Motor neuron (in vitro differentiated cells): ENCODE measurements at places on chromosomes 1 and 21. TPM values are rescaled to one million over a fixed set of nuclear protein-coding genes. Genes with fewer than 3 reads are reported as not detected.

Gene ZBTB8B
- 2.4 TPM in 2 replicates for total RNA-seq

Gene LCE1B
- 0.41 TPM in 1 of 2 replicates, not detected in the other for total RNA-seq

Gene SPRR1B
- total RNA-seq: not detected in 2 replicates

Gene LCE1F
- total RNA-seq: not detected in 2 replicates

Gene UFC1
- 84.6 and 94.7 TPM in 2 replicates for total RNA-seq

Gene IGSF9
- total RNA-seq: 10.1 and 10.3 TPM in 2 replicates

DNA sequence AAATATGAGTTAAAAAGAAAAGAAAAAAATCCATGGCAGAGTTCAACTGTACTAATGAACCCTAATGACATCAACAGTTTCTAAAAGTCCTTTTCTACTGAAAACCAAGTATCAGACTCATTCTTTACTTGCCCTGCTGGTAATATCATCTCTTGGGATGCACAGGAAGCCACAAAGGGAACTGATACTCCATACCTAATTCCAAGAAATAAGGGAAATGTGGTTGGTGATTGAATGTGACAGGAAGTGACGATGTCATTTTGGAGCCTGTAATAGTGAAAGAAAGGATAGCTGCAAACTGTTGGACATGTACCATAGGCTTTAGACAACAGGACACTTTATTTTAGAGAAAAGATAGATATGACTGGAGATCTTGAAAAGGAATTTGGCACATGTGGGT lies 98.7 kb upstream of the VAV3 start:
- ATAC-seq: no peak

DNA sequence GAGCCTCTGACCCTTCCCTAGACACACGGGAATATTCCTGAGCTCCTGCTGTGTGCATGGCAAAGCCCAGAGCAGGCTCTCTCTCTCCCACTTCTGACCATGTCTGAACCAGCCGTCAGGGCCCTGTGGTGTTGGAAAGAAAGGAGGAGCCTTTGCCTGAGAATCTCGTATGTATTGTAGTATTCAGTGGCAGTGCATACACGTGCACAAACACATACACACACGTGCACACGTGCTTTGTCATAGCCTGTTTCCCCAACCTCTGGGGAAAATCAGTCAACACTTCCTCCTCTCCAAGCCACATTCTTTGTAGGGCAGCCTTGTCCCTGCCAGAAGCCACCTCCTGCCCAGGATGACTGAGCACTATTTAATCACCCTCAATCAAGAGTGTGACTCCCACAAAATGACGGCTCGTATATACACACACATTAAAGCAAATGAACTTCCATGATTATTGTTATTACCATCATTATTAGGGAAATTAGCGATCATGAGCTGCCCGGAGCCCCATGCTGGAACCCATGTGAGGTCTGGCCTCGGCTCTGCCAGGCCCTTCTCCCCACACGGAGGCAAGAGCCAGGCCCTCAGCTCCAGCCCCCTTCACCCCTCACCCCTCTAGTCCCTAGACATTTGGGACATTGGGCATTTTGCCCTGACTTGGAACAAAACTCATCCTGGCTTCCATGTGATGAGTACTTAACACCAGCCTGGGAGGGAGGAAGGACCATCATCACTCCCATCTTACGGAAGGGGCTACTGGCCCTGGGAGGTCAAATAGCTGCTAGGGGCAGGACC lies 331.9 kb downstream of the NPHP4 start:
- peak; percentile 91 for ATAC-seq

- ATAC-seq: no peak
Measured at GRCh38 chr1:85935234-85935633, 221.3 kb downstream of the COL24A1 start.

DNA sequence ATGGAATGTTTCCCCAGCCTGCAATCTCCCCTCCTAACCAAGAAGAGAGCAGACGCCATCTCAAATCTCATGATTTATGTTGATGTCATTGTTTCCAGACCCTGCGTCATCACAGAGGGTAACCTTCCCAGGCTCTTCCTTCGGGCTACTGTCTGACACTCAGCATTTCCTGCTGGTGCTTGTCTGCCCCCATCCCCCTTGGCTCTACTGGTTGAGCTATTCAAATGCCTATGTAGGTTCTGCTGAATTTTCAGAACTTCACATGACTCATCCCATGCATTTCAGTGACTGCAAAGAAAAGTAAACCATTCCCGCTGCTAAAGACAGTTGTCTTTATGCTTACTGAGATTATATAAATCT lies 24.8 kb upstream of the ITPKB start:
- peak; percentile 100 for ATAC-seq

- no peak for ATAC-seq
Measured at GRCh38 chr1:180230416-180230790, 339 bp downstream of the LHX4 start.

GRCh38 chr1:14926818-14927575 lies 226.6 kb upstream of the TMEM51 start:
- ATAC-seq: no peak

- ATAC-seq: no peak
Measured at GRCh38 chr1:114154963-114155322, 1.3 kb upstream of the SYT6 start.

DNA sequence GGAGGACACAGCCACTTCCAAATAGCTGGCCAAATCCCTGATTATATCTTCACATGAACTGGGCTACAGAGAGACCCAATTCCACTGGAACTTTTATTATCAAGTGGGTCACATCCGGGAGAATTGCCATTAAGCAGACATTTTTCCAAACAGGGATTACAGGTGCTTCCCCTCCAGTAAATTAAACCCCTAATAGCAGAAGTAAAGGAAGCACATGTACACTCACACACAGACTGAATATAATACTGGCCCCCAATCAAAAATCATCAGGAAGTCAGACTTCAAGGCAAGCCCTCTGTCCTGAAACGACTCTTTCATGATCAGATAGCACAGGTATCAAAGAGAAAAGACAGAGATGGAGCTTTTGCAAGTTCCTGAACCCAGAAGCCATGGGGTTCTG lies 118.6 kb upstream of the PPP2R5A start:
- no peak for ATAC-seq

DNA sequence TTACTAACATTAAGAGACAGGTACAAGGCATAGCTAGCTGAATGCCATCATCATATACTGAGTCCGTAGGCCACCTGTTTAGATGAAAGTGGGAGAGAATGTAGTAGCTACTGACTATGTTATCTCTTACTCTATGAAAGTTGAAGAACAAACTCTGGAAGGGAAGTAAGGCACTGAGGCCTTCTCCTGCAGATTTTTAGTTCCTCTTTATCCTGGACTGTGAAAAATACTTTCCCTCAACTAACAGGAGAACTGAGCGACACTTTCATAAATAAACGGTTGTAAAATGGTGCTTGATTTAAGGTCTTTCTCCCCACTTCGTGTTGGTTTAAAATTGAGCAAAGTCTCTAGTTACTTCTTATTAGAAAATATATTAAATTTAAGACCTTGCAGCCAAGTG lies 101.9 kb downstream of the FNBP1L start:
- ATAC-seq: no peak

GRCh38 chr1:233639611-233640010 lies 25.7 kb downstream of the KCNK1 start:
- no peak for ATAC-seq

GRCh38 chr1:44613941-44614340 lies 60.3 kb downstream of the TMEM53 start:
- ATAC-seq: no peak

DNA sequence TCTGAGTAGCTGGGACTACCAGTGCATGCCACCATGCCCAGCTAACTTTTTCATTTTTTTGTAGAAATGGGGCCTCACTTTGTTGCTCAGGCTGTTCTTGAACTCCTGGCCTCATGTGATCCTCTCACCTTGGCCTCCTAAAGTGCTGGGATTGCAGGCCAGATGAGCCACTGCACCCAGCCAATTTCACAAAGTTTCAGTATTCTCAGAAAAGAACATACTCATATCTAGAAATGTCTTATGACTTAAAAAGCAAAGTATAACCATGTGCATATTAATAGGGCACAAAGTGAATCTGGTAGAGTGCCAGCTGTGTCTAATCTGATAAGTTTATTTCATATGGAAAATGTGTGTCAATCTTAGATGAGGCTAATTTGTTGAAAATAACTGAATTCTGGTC lies 87.5 kb upstream of the CACYBP start:
- ATAC-seq: no peak

GRCh38 chr1:7113822-7114221 lies 328.6 kb downstream of the CAMTA1 start:
- ATAC-seq: no peak

DNA sequence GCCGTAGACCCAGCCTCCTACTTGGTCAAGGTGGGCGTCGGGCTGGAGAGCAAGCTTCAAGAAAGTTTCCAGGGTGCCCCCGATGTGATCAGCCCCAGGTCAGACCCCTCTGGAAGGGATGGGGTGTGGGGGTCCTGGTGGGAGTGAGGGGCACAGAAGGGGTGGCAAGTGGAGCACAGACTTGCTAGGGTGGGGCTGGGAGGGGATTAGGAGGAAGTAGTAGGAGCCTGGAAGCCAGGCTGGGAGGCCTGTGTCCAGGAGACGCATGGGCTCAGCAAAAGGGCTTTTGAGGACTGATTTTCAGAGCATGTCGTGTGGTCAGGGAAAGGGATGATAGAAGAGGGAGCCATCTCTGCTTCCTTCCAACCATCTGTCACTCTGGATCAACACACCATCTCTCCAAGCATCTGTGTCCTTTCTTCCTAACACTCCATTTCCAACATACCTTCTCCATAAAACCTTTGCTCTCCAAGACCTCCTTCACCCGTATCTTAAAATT lies 8.5 kb downstream of the TRIM46 start:
- no peak for ATAC-seq

- no peak for ATAC-seq
Measured at GRCh38 chr21:41043014-41043413, 124.9 kb upstream of the BACE2 start.

DNA sequence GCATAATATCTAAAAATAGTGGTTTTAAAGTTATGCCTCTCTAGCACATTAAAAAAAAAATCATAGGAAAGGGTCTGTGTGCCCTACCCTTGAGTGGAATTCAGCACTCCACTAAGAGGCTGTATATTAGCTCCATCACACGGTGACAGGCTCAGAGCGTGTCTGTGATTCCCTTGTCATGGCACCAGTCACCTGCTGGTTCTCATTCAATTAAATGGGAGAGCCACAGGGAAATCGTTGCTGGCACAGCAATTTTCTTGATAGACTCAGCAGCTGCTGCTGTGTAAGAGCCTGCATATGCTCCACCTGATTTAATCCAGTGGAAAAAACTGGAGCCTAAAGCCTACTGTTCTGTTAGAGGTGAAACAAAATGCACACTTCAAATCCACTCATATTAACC lies 9.5 kb downstream of the ATP6V1G3 start:
- ATAC-seq: peak; percentile 77

DNA sequence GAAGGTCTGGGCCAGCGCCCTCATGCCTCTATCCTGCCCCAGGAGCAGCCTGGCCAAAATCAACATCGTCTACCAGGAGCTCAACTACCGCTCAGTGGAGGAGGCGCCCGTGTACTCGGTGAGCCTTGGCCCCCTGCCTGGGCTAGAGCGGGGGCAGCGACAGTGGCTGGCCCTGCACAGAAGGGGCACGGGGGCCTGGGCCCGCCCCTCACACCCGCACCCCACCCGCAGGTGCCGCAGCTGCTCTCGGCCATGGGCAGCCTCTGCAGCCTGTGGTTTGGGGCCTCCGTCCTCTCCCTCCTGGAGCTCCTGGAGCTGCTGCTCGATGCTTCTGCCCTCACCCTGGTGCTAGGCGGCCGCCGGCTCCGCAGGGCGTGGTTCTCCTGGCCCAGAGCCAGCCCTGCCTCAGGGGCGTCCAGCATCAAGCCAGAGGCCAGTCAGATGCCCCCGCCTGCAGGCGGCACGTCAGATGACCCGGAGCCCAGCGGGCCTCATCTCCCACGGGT lies 10.8 kb downstream of the SCNN1D start:
- ATAC-seq: peak; percentile 42

DNA sequence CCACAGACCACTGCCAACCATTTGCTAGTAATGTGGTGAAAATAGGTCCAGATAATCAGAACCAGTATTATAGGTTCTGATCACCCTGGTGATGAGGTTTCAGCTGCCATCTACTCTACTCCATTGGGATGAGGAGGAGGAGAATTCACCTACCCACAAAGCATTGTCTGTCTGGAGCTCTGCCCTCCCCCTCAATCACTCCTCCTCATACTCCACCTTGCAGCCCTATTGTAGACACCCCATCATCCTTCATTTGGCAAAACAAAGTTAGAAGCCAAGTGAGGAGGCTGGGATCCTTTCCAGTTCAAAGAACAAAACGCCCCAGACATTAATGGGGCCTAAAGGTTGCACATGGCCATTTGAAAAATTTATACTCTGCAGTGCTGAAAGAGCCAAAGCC lies 157.4 kb upstream of the L1TD1 start:
- ATAC-seq: no peak

GRCh38 chr21:37364722-37365121 lies 1.9 kb upstream of the DYRK1A start:
- ATAC-seq: no peak

DNA sequence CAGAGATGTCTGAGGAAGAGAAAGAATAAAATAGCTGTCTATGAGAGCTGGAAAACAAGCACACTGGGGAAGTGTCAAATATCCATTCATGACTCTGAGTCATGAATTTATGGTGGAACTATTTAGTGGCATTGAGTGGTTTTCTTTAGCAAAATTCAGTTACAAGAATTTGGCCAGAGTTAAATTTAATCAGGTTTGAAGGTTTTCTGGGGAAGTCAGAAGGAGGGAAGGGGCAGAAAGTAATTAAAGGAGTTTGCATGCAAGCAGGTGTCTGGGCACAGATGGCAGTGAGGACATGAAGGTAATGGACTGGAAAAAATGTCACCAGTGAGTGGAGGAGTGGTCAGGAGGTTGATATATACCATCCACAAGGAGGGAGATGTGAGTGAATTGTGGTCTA lies 121.9 kb upstream of the IVNS1ABP start:
- ATAC-seq: peak; percentile 8

DNA sequence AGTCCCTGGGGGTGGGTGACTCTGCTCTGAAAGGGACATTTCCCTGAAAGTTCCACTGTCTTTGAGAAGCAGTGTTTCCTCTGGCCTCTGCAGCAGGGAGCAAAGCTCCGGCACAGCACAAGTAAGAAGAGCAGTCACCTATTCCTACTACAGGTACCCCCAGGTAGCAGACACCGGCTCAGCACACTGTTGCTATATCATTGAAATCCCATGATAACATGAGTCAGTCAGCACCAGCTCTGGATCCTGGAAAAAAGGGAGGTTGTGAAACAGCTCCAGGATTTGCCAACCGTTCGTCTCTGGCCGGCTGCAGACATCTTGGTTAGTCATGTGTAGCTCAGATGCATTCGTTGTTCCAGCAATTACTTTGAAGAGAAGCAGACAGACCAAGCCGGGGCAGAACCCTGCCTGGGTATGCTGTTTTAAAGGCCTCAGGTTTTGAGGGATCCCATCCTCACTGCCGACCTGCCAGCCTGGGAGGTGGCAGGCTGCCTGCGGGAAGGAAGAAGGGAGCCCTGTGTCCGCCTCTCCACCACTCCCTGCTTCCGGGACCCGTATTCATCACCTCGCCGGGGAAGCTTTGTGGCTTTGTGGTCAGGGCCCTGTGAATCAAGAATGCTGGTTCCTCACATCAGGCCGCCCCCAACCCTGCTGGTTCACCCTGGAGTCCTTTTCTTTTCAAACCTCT lies 139.2 kb downstream of the CLIC6 start:
- ATAC-seq: no peak
